Suppressor macrophage (primary cell): ENCODE measurements at places on chromosomes 1 and 21.

GRCh38 chr21:42735061-42735460 lies 81.6 kb downstream of the PDE9A start:
- DNase-seq, result no peak

DNA sequence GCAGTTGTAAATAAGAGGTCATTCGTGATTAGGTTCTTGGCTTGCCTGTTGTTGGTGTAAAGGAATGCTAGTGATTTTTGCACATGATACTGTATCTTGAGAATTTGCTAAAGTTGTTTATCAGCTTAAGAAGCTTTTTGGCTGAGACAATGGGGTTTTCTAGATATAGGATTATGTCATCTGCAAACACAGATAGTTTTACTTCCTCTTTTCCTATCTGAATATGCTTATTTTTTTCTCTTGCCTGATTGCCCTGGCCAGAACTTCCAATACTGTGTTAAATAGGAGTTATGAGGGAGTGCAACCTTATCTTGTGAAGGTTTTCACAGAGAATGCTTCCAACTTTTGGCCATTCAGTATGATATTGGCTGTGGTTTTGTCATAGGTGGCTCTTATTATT lies 576.1 kb upstream of the RGS18 start:
- peak; percentile 36 for DNase-seq

DNA sequence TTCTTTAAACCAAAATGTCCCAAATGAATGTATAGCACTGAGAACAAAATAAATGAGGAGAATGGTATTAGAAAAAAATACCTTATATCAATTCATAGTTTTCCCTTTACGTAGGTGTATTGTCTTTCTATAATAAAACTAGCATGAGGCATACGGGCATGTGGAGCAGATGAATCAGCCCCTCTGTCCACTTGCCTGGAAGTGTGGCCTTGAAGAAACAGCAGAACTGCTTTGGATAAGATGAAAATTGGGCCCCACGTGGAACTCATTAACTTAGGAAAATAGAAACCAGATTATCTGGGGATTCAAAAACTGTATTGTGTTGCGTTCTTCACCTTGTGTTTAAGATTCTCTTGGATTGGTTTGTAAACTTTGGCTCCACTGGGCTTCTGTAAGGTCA lies 356.8 kb upstream of the B3GALT2 start:
- DNase-seq, result no peak

DNA sequence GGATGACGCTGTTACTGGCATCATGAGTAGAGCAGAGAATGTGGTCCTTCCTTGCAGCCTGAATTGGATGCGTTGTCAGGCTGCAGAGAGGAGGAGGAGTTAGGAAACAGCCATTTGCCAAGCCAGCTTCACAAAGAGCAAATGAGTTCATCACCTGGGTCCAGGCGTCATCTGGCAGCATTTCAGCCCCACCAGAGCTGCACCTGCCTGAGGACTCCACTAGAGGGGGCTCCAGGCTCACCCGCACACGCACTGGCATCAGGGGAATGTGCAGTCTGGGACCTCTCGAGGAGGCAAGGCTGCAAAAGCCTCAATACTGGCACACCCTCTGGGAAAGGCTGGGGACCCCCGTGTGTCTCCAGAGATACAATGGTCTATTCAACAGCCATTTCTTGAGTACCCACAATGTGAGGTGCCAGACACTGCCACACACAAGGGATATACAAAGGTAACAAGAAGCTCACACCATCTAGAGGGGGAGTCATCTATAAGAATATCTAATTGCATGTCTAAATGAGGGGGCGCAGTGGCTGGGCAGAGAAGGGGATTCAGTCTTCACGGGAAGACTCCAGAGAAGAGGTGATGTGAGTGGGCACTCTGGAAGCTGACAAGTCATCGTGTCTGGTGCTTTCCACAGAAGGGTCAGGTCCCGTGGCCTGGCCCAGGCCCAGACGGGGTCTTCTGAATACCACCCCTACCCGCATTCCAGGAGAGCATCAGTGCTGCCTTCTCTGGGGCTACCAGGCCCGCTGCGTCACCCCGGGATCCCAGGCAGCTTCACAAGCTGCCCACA lies 53.5 kb upstream of the CNTN2 start:
- peak; percentile 73 for DNase-seq

DNA sequence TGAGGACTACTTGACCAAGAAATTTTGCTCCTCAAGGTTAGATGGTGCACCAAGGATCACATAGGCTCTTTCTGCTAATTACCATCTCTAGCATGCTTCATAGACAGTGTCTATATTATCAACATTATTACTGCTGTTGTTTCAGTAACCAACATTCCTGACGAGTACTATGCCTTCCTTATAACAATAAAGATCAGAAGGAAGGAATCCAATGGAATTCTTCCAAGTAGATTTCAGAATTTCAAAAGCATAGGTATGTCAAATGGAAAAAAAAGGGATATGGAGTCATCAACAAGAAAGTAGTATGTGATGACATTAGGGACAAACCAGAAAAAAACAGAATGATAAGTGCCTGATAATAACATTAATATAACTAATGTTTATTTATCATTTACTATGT lies 39.6 kb upstream of the LPGAT1 start:
- no peak for DNase-seq
